ENCODE measurements at places on chromosomes 2 and 18.

GRCh38 chr2:177036747-177037146 lies 175.8 kb upstream of the HNRNPA3 start:
- no peak for DNase-seq

GRCh38 chr2:24508878-24509277 lies 17.8 kb downstream of the NCOA1 start:
- DNase-seq = no peak

DNA sequence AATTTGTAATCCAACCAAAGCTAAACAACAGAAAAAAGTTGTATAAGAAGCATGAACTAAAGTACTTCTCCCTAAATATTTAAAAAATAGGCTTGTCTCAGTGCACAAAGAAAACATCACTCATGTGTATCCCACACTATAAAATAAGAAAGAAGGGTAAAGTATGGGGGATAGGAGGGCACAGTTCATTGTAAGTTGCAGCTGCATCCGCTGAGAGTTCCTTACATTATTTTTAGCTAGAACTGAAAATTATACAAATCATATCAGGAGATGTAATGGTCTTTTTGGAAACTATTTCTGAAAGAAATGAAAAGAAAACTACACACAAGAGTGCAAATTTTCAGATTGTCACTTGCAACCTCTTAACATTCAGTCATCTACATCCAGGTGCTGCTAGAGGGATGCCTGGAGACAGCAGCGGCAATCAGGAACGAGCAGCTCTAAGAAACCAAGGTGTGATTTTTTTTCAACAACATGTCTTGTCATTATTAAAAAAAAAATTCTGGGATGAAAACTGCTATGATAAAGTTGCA lies 273.6 kb downstream of the ASXL3 start:
- no peak for DNase-seq

GRCh38 chr2:5945742-5946141 lies 253.6 kb downstream of the SOX11 start:
- DNase-seq = no peak

- DNase-seq = no peak
These were observed 30.0 kb downstream of the DTNA start for GRCh38 chr18:34740101-34740500.

DNA sequence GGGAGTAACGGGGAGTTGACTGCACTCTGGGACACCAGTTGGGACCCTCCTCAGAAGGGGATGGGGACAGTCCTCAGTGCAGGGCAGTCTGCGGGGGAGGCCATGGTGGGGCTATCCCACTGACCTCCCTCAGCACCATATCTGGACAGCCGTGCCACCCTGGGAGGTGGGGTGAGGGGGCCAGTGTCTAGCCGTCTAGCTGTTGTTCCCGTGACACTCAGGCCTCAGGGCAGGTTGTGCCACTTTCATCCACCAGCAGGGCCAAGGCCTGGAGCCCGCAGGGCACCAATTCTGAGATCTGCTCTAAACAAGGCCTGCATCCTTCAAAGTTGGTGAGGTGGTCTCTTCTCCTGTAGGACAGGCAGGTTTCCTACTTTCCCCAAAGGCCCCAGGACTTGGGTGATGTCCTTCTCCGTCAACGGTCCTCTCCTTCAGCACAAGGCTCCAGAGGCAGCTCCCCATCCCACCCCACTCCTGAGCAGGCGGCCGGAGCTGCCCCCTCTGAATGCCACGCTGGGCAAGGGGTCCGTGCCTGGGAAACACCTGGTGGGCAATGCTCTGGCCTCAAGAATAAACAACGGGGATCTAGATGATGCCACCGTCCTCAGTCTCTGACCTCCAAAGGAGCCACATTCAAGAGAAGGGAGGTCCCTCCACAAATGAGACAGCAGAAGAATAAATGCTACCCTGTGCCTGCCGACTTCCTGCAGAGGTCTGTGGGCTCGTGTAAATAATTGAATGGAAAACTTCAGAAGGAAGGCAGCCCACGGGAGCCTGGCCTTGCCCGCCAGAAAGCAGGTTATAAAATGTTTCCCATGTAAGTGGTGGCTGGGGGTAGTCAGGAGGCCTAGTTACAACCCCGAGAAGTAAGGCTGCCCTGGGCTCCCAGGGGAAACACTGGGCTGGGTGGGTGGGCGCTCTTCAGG lies 42.8 kb upstream of the PTMA start:
- no peak for DNase-seq

GRCh38 chr2:9278439-9278838 lies 71.8 kb downstream of the ASAP2 start:
- no peak for DNase-seq

- no peak for DNase-seq
These were observed 2.9 kb upstream of the EPB41L3 start for GRCh38 chr18:5546660-5547059.
